ENCODE measurements at places on chromosomes 11 and 22.

- no peak for DNase-seq
Observed at GRCh38 chr11:83159902-83160865, 3.3 kb downstream of the PCF11 start.

- DNase-seq = no peak
Observed at GRCh38 chr22:27336151-27337090, 465.1 kb downstream of the MN1 start.

DNA sequence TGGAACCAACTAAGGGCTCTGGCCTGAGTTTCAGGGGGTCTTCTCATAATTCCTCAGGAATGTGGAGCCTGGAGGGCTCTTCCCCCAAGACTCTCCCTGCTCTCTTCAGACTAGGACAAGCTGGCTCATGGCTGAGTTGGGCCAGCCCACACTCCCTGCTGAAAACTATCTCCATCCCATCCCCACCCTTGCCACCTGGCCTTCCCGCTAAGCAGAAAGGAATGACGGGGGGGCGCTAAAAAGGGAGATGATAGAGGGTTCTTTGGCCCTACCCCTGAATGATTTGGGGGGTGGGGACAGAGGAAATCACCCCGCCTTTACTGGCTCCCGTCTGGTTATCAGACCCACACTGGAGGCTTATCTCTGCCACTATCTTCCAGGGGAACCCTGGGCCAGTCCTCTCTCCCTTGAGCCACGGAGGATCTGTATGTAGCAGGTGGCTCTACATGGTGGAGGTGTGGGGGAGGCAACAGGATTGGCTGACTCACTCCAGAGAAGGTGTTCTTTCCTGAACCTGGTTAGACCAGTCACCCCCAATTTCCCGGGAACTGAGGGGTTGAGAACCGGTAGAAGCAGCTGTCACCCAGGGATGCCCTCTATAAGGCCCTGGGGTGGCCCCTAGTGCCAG lies 5.7 kb downstream of the SMTN start:
- no peak for DNase-seq

DNA sequence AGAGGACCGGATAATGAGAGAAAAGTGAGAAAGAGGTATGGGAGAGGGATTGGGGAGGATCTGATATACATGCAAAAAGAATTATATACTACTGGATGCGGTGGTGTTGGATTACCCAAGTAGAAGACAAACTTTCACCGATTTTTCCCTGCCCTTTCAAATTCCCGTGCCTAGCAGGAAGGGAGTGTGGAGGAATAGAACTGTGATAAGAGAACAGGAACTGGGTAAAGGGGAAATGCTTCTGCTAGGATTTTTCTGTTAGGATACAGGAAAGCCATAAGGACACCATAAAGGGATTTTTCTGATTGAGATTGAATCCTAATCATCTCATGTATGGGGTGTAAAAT lies 480 bp upstream of the MTMR2 start:
- no peak for DNase-seq

DNA sequence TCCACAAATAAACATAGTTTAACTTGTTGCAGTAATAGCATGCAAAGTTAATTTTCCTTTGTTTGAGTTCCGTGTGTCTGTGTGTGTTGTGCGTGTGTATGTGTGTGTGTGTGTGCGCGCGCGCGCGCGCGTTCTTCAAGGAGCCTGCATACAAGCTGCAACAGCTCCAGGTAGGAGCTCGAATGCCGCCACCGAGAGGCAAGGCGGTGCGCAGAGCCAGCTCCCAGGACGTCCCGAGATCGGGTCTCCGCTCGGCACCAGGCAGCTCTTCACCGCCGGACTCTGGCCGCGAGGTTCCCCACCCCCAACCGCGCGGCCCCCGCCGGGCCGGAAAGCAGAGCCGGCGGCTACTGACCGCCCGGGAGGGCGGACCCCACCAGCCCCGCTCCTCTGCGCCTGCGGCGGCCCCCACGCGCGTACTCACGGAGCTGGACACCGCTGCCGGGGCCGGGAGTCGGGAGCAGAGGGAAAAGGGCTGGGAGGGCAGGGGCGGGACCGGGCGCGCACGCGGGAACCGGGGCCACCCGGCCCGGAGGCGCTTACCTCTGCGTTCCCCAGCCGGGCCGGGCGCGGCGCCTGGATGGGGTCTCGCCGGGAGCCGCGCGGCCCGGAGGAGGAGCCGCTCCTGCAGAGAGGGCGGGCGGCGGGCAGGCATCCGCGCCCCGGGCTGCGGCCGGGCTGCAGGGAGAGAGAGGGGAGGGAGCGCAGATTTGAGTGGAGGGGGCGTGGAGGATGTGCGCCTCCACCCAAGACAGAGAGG lies 40.4 kb upstream of the AKIP1 start:
- peak; percentile 76 for DNase-seq

DNA sequence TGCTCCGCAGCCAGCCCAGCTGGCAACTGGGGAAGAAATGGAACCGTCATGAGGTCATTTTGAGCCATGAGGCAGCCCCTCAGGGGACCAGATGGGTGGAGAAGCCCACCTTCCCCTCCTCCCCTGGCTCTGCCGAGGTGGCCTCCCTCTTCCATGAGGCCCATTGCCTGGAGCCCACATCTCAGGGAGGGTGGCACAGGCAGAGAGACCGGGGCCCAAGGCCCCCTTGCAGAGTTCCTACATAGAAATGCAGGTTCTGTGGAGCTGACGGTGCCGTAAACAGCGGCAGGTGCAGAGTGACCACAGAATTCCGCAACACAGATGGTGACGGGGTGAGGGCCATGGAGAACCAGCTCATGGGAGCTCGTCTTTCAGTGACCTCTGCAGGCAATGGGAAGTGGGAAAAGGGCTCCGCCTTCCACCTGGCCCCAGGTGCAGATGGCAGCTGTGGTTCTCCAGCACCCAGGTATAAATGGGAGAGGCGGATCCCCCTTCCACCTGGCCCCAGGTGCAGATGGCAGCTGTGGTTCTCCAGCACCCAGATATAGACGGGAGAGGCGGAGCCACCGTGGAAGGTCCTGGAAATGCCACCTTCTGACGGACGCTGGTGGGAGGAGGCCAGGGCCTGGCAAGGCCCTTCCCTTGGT lies 765.4 kb downstream of the BRD1 start:
- no peak for DNase-seq

DNA sequence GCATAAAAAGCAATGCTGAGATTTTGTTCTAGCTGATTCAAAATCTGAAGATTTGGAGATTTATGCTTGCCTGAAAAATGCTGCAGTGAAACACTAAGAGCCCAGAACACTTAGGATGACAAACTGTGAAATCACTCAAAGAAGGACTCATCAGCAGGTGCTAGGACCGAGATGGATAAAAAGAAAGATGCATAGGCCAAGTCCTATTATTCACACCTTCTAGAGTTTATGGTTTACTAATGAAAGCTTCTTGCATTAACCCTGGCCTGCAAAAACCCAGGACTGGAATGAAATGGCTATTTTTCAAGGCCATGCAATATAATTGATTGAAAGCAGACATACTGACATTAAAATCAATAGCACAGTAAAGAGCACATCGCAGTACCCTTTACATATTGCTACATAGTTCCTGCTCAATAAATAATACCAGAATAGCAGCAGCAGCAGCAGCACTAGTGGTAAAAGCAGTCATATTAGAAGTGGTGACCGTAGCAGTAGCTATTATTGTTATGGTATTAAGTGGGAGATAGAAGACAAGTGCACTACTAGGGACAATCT lies 161.7 kb downstream of the RAB38 start:
- no peak for DNase-seq

- no peak for DNase-seq
Observed at GRCh38 chr11:73318501-73319011, 10.5 kb downstream of the ARHGEF17 start.

DNA sequence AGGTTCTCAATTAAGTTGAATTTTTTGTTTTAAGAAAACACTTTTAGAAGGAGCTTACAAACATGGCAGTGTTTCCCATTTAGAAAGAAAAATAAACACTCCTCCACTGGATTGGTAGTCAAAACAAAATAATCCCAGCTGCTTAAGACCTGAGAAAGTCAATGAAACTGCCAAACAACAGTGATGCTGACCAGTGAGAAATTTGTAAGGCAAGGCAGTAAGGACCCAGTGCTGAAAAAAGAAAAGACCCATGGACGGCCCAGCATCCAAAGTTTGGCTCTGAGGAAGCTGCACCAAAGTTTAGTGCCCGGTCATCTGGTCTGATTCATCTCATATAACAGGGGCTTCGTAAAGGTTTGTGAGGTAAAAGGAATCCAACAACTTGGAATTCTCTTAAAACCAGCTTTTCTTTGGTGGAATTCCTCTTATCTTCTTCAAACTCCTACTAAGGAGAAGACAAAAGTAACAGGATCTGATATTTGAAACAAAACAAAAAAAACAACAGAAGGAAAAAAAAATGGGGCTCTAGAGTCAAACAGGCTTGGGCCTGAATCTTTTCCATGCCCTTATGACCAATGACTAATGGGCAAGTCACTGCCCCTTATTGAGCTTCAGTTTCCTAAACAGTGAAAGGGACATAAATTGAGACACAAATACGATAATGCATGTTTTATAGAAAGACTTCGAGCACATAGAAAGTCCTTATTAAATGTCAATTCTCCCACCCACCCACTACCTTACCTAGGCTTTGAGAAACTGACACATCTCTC lies 383.0 kb upstream of the NARS2 start:
- no peak for DNase-seq

GRCh38 chr22:44091021-44091721 lies 67.1 kb downstream of the PARVB start:
- no peak for DNase-seq

GRCh38 chr11:103920933-103921332 lies 115.5 kb upstream of the DDI1 start:
- DNase-seq = no peak

- no peak for DNase-seq
Observed at GRCh38 chr22:26323013-26323412, 106.0 kb upstream of the ASPHD2 start.

- no peak for DNase-seq
Observed at GRCh38 chr11:64037027-64037634, 1.4 kb downstream of the FLRT1 start.

DNA sequence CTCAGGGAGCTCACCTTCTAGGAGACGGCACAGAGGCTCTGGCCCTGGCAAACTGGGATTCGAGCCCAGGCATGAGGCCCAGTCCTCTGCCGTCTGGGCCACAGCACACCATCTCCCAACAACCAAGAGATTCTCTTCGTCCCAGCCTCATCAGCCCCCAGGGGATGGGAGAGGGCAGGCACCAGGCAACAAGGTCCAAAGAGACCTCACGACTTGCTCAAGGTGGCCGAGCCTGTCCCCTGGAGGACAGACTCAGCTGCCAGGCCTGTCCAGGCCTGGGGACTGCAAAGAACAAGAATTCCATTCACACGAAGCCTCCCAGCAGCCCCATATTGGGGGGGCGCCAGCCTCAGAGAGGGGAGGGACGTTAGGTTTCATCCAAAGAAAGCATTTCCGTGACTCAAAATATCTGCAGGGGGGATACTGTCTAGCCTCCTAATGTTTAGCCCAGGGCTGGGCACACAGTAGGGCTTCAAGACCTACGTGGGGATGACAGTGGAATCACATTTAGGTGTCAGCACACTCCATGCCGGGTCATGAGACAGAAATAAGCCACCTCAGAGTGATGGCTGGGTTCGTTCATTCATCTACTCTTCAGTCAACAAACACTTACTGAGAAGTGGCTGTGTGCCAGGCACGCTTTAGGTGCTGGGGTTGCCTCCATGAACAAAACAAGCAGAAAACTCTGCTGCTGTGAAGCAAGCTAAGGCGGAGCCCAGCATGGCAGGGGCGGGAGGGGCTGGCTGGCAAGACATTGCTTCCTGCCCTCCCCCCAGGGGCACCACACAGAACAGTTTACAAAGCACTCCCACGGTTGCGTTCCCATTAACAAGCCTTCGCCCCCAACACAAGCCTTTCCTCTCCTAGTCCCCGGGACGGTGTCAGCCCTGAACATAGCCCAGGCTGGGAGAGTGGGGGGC lies 1.2 kb downstream of the CARNS1 start:
- no peak for DNase-seq

DNA sequence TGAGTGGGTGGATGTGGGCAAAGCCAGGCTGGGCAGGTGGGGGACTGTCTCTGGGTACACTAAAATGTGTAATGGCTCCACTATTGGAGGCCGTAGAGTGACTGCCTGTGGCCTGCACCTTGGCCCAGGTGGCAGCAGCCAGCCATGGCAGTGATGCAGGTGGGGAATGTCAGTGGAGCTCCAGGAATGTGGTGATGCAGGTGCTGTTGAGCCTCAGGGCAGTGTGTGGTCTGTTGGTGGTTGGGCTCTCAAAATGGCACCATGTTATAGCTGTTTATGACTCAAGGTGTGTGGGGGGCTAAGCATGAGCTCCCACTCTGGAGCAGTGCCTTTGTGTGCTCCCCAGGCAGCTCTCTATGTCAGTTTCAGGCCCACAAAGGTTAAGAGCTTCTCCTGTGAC lies 40.2 kb upstream of the CCDC90B start:
- DNase-seq = no peak
